Left lobe of liver (tissue), 2 donors: ENCODE measurements at places on chromosomes 13 and 19.

DNA sequence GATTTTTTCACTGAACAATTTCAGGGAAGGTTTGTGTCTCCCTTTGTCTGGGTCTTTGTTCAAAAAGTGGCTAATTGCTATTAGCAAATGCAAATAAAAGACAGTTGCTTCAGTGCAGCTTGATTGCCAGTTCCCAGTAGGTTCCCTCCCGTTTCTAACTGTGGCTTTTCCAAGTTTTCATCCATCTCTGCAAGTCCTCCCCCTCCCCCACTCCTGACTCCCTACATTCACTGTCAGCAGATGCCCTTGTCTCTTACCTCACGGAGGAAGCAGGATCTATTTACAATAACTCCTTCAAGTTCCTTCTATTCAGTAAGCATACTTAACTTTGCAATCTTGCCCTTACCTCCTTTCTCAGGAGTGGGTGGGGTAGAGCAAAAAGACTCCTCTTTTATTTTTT is 55.4 kb upstream of the SCEL start:
- DNase-seq: no peak

DNA sequence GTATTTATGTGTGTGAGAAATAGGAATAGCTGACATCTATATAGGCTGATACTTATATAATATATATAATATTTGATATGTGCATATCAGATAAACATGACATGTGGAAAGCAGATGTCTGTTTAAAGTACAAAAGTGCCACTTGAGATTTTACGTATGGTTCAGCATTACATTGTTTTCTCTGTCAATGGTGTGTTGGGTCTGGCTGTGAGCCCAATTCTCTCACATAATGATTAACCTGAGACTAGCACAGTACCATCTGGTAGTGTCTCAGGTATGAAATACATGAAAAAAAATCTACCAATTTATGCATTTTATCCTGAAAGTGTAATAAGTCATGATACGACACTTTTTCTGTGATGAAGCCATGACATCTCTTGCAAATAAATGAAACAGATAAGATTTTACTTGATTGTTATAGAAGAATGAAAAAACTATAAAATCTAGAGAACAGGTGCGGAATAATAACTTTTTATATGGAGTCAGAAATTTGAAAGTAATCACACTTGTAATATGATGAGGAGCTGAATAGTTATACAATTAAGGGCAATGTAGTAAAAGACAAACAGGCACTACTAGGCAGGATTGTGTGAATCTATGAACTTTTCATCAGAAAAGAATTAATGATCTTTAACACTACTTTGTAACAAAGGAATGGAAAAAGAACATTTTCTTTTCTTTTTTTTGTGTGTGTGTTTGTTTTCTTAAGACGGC is 1405.0 kb downstream of the OLFM4 start:
- peak; percentile 46 for DNase-seq

GRCh38 chr13:113153810-113154748 is 4.4 kb upstream of the PROZ start:
- peak; percentile 87 for DNase-seq

DNA sequence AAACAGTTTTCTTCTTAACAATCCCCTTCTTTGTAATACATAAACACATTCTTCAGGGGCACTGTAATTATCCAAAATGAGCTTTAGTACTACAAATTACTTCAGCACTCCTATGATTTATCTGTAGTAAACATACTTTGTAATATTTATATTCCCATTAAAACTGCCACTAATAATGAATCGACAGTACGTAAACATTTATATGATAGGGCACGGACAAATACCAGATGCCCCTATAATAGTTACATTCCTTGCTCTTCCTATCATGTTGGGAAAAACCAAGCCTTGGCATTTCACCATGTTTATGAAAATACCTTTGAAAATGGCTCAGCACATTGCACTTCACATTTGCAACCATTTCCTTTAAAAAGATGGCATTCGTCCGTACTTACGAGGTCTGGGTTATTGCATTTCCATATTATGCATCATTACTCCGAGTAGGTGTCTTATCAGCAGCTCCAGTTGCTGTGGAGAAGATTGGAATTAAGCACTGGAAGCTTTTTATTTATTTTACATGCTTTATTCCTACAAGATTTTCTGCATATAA is 1043.4 kb downstream of the DIAPH3 start:
- DNase-seq: no peak

DNA sequence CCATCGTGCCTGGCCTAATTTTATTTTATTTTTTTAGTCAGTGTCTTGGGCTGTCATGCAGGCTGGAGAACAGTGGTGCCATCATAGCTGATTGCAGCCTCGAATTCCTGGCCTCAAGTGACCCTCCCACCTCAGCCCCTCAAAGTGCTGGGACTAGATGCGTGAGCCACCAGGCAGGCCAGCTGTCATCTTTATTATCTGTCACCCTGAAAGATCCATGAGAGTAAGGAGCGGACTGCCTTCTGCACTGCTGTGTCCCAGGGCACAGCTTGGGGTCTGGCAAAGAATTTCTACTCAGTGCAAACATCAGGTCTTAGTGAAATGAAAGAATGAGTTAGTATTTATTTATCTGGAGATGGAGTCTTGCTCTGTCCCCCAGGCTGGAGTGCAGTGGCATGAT is 9.5 kb upstream of the TLE5 start:
- no peak for DNase-seq

DNA sequence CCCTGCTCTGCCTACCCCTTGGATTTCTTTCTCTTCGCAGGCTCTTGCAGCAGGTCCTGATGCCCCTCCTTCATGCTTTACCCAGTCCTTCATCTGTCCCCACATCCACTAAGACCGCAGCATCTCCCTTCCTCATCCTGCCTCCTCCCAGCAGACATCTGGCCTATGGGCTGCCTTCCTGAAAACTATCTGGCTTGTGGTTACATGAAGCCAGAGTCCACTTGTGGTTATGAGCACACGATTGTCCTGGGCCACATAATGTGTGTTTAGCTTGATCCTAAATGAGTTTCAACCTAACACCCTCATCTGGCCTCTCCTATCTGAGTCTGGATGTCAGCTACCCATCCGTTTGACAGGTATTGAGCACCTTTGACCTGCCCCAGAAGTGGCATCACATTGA is 5.5 kb upstream of the ZNF175 start:
- DNase-seq: no peak

GRCh38 chr13:112574416-112574815 is 13.5 kb downstream of the TUBGCP3 start:
- DNase-seq: no peak

GRCh38 chr13:91401920-91402319 is 3.5 kb downstream of the GPC5 start:
- DNase-seq: no peak

DNA sequence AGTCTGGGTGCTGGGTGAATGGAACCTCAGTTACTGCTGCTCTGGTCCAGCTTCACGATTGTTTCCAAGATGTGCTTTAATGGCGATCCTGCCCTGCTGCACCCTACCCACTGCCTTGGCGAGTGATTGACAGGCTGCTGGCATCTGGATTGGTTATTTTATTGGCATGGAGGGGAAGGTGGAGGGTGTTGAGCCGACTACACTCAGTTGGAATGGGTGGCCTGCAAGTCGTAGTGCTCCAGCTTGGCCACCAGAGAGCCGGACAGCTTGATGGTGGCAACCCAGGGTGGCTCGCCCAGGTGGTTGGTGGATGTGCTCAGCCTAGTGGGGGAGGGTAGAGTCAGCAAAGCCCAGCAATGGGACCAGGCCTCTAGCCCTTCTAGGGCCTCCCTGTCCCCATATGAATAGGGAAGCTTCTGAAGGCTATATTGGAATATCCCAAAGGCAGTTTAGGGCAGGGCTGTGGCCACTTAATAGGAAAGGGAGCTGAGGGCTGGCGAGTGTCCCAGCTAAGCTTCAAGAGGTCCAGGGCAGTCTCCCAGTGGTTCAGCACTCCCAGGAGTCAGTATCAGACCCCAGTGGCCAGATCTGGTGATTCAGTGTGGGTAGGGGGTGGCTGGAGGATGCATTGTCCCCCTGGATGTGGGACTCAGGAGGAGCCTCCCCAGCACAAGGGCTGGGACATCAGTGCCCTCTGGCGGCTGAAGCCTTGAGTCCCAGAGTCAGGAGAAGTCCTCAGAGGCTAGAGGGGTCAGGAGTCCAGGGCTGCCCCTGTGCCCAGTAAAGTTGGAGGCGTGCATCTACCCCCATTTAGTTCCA is 3.4 kb downstream of the GGN start:
- DNase-seq: no peak

GRCh38 chr19:44988896-44989556 is 12.2 kb upstream of the RELB start:
- peak; percentile 61 for DNase-seq

- no peak for DNase-seq
Observed at GRCh38 chr13:112744168-112745021, 54.6 kb downstream of the ATP11A start.

DNA sequence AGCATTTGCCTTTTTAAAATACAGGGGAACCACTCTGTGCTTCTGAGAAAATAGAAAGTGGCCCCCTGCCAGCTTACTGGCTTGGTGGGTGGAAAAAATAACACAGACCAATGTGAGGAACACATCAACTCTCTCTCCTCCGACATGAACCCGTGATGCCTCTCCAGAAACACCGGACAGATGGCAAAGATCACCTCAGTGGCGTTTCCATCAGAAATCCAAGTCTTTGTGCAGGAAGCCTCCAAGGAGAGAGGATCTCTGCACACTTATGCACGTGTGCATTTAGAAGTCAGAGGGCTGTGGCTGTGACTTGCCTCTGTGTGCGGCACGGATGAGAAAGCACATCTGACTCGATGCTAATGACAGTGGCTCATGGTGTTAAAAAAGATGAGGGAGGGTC is 112.3 kb upstream of the KLF12 start:
- no peak for DNase-seq

GRCh38 chr19:5971714-5972354 is 6.1 kb downstream of the RANBP3 start:
- no peak for DNase-seq

DNA sequence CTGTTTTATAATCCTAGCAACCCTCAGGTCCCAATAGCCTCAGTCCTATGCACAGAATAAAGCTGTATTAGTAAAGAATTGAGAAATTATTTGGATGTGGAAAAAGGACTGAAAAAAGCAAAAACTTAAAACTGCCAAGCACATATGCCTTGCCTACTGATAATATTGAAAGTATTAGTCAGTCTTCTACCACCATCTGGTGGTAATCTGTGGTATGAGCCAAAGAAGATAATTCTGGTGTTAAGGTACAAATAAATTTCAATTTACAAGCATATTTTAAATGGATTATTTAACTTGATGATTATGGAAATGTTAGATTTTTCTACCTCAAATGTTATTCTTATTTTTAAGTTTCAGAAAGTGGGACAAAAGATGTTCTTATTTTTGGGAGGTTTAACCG is 460.3 kb upstream of the KLHL1 start:
- DNase-seq: no peak

- DNase-seq: no peak
Observed at GRCh38 chr13:50033725-50034124, 18.5 kb downstream of the KCNRG start.

DNA sequence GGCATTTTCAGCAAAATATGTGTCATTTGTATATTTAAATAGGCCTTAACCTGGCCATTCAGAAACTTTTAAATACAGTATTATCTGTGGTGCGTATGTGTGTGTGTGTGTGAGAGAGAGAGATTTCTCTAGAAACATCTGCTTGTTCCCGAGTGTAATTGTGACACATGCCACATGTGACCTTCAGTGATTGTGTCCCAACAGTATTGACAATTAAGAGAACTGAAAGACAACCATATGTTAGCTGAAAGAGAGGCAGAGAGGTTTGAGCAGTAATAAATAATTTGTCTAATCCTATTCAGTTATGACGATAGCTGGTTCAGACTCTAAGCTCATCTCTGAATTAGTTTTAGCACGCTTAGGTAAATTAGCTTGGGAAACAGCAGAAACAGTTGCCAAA is 1503.1 kb downstream of the PCDH9 start:
- DNase-seq: no peak

DNA sequence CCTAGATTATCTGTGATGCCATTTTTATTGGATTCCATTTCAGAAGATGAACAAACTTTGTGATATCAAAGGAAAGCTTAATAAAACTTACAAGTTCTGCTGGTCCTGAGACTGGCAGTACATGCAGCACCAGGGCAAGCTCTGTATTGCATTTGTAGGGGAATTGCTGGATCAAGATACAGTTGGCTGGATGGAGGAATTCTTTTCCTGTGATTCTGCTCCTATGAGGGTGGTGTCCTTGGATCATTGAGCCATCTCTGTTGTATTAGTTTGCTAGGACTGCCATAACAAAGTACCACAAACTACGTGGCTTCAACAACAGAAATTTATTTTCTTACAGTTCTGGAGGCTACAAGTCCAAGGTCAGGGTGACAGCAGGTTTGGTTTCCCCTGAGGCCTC is 33.9 kb upstream of the CSNK1A1L start:
- no peak for DNase-seq

DNA sequence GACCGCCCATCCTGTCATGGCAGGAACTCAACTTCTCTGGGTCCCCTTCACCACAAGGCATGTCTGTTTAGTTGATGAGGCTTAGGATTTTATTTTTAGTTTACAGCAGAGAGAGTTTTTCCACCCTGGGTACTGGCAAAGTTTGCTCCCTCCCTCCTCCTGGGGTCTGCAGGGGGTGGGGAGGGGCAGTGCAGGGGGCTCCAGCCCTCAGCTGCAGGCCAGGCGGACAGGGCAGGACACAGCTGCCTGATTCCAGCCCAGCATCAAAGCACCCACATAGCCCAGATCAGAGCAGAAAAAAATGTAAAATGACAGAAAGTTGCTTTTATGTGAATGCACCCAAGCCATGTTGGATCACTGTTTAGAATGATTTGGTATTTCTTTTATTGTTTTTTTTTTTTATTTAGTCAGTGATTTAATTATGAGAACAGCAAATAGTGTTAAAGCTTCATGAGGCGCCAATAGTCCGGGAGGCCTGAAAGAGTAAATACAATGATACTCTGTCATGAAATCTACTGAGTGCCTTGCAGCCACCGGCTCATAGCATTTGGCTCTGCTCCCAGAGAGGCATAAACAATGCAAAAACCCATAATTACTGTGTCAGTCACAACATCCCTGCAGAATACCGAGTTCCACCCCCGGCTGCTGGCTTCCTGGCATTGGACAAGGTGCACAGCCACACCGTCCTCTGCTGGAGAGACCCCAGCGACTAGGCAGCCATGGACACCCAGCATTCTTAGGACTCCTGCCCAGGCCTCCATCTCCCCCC is 923.5 kb downstream of the UQCRFS1 start:
- no peak for DNase-seq

DNA sequence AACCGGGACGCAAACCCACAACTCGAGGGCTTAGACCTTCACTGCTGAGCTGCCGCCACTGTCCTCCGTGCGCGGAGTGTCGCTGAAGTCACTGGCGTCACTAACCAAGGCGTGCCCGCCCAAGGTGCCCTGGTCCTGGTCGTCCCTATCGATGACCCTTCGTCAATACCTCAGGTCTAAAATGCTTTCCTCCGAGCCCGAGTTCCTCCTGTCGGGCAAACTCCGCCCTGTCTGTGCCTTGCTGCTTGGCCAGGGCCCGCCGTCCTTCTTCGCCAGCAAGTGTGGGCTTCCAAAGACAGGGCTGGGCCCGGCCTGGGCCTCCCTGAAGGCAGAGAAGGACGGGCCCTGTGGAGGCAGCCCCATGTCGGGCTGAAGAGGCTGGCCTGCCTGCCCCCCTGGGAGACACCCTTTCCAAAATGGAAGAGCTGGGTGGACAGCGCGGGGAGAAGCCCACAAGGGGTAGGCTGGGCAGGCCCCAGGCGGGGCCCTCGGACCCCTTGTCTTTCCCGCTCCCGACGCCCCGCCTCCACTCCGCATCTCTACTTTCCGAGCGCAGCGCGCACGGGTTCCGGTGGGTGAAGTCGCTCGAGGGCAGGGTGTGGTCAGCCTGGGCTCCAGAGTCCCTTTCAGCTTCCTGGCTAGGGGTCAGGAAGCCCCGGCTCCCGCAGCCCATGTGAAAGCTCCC is 13.4 kb downstream of the RB1 start:
- no peak for DNase-seq
